Body of pancreas (tissue), 4 donors: ENCODE measurements at places on chromosomes 16 and 17. TPM values are rescaled to one million over a fixed set of nuclear protein-coding genes. Genes with fewer than 3 reads are reported as not detected.

DNA sequence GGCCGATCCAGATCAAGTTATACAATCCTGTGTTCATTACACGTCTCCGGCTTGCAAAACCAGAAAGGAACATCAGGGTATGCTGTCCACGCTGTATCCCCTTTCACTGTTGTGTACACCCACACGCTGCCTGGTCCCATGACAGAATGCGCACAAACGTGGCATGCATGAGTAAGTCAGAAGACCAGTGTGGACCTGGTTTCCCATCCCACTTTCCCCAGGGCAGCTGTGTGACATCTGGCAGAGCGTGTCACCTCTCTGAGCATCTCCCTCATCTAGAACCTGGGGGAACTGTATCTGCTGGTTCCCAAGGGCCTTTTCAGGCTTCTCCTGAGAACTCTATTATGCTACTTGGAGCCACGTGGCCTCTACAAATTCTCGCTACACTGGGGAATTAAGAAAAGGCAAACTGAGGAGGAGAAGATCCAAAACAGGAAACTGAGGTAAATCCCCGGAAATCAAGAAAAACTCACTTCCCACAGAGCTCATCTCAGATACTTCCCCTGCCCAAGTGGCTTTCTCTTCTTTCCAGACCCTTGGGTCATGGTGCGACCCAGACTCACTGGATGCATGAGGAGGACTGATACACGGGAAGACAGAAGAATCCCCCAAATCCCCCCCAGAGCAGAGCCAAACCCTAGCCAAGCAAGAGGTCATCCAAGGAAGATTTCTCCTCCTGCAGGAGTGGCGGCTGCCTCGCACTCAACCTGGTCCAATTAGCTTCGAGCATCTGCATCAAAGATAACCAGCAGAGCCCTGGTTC, 139.3 kb downstream of the GAS7 start:
- no peak for DNase-seq
- H3K27me3 ChIP-seq, result no peaks in the 10 kb centered on the region
- no peaks in the 10 kb centered on the region for H3K36me3 ChIP-seq
- no peaks in the 10 kb centered on the region for H3K4me1 ChIP-seq
- H3K27ac ChIP-seq, result no peak overlapping the region

DNA sequence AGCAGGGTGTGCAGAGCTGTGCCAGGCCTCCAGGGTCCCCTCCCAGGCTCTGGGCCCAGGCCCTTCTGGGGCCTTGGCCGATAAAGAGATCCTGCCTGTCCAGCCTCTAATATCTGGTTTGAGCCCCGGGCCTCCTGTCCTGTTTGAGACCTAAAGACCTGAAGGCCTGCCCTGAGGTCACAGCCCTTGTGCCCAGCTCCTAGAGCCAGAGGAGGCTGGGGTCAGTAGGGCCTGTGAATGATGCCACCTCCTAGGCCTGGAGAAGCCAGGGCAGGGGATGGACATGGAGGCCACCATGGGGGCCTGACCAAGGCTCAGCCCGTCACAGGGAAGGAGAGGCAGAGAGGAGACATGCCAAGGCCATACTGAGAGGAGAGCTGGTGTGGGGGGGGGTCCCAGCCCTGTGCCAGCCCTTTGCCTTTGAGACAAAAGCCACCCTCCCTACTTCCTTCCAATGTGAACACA, 7.4 kb downstream of the KCNH6 start:
- no peaks in the 10 kb centered on the region for H3K36me3 ChIP-seq
- no peak for DNase-seq
- H3K27me3 ChIP-seq, result no peaks in the 10 kb centered on the region
- no peaks in the 10 kb centered on the region for H3K4me1 ChIP-seq

DNA sequence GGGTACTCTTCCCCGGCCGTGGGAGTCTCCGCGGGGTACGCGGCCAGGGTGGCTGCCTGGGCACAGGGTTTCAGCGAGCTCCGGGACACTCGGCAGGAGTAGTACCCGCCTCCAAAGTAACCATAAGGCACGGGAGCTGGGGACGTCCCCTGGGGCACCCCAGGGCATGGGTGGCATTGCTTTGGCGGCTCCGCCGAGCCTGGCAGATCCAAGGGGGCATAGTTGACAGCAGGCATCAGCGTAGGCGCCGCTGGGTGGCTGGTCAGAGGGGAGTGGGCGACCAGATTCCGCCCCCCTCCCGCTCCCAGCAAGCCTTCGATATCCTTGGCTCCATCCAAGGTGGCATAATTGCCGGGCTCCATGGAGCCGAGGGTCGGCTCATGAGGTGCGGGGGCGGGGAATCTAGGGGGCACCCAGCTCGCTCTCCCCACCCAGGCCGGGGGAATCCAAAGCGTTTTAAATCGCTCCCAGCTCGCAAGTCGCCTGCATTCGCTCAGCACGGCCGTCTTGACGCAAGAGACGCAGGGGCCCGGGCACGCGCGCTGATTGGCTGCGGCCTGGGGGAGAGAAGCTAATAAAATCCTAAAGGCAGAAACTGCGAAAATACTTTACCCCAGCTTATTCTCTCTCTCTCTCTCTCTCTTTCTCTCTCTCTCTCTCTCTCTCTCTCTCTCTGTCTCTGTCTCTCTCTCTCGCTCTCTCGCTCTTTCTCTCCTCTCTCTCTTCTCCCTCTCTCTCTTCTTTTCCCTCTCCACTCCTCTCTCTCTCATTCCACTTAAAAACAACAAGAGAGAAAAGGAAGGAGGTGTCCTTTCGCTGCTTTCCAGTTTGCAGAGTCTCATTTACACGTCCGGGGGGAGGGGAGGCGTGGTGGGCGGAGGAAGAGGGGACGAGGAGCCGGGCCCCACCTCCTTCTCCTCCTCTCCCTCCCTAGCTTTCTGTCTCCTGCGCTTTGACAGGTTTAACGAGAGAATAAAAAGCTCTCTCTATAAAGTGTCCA, at the start of gene HOXB13:
HOXB13 (minus strand) TSS at position 519 of the 1,000 bp plus-strand sequence; CDS start at position 362, 157 bp downstream.
- H3K27me3 ChIP-seq, result no peaks in the 10 kb centered on the region
- no peak for DNase-seq
- peaks cover 30% of the 10 kb centered on the region for H3K4me1 ChIP-seq
- H3K36me3 ChIP-seq, result no peaks in the 10 kb centered on the region

DNA sequence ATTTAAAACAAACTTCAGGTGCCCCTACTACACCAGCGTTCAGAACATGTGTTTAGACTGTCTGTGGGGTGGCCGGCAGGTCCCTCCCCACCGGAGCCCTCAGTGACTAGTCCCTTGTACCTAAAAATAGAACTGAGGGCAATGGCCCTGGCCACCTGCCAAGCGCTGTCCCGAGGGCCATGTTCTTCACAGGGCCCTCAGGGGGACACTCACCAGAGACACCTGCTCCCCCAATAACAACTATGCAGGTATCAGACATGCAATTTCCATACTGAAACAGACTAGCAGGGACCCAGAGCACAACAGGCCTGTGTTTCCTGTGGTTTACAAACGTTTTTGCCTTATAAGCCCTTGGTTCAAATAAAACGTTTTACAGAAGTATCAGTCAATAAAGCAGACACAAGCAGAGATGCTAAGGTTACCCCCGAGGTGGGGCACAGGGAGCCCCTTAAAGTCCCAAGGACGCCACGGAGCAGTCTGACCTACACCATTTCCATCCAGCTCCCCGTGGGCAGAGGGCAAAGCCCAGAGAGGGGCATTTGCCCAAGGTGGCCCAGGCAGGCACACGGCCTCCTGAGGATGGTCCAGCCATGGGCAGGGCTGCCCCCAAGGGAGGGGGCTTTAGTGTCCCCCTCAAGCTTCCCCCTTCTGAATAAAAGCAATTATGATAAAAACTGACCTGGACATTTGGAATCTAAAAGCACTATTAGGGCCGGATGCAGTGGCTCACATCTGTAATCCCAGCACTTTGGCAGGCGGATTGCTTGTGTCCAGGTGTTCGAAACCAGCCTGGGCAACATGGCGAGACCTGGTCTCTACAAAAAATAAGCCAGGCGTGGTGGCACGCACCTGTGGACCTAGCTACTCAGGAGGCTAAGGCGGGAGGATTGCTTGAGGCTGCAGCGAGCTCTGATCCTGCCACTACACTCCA, 896 bp upstream of the MYLK3 start:
- no peak overlapping the region for H3K27ac ChIP-seq
- no peaks in the 10 kb centered on the region for H3K4me1 ChIP-seq
- H3K27me3 ChIP-seq, result no peaks in the 10 kb centered on the region
- no peak for DNase-seq
- H3K4me3 ChIP-seq, result no peak overlapping the region

GRCh38 chr17:77462090-77462489, 321.3 kb downstream of the SEC14L1 start:
- H3K4me3 ChIP-seq, result no peak overlapping the region
- H3K36me3 ChIP-seq, result no peaks in the 10 kb centered on the region
- H3K27ac ChIP-seq, result no peak overlapping the region
- no peaks in the 10 kb centered on the region for H3K27me3 ChIP-seq
- peaks cover 42% of the 10 kb centered on the region for H3K4me1 ChIP-seq

DNA sequence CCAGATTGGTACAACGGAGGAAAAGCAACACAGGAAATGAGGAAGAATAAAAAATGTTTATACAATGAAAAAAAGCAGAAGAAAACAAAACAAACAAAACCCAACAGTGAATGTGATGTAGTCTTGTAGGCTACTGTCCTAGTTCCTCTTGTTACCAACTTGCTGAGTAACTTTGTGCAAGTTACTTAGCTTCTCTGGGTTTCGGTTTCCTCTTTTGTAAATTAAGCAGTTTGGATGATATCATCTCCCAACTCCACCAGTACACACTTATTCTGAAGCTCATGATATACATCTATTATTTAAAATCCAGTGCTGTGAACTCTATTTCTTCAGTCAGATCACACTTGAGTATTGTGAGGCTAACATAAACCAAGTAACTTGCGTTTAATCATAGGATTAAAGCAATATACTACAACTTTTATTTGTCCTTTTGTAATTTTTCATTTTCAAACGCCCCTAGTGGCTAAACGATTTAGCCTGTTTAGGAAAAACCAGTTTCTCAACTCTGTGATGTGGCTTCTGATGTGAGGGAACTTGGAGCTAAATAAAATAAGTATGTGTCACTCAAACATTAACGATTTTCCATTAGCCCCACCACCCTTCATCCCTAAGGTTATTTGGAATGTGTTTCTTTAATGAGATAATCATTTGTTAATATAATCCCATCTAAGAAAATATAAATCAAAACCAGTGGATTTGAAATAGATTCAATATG, 1.4 kb upstream of the UNK start:
- DNase-seq, result no peak
- no peaks in the 10 kb centered on the region for H3K27me3 ChIP-seq
- H3K4me1 ChIP-seq, result peaks cover 50% of the 10 kb centered on the region

- H3K27me3 ChIP-seq, result no peaks in the 10 kb centered on the region
- no peak for DNase-seq
- no peak overlapping the region for H3K4me3 ChIP-seq
- H3K27ac ChIP-seq, result no peak overlapping the region
These were observed 42.9 kb upstream of the TNRC6C start for GRCh38 chr17:77915594-77916021.

DNA sequence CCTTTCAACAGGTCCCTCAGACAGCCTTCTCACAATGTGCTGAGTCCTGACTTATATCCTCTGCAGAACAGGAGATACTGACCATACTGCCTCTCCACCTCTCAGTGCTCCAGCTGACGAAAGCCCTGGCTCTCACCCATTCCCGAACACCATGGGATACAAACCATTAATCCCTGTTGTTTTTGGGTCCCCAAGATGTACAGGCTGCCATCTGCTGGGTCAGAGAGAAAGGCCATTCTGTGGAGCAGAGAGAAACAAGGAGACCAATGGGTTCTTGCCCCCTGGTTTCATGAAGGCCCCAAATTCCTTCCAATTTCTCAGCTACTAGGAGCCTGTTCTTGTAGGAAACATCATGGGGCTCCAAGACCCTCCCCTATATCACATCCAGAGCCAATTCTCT, 3.0 kb downstream of the ERN2 start:
- no peak overlapping the region for H3K27ac ChIP-seq
- H3K27me3 ChIP-seq, result no peaks in the 10 kb centered on the region
- H3K4me3 ChIP-seq, result no peak overlapping the region
- no peaks in the 10 kb centered on the region for H3K36me3 ChIP-seq
- no peaks in the 10 kb centered on the region for H3K4me1 ChIP-seq
- DNase-seq, result no peak

Gene HYDIN
- total RNA-seq, result 5.6 TPM

Gene TMC7
- 0.33 TPM for total RNA-seq

Gene C16orf89
- total RNA-seq, result 17.1 TPM
